ENCODE measurements at places on chromosomes 6 and 20.

DNA sequence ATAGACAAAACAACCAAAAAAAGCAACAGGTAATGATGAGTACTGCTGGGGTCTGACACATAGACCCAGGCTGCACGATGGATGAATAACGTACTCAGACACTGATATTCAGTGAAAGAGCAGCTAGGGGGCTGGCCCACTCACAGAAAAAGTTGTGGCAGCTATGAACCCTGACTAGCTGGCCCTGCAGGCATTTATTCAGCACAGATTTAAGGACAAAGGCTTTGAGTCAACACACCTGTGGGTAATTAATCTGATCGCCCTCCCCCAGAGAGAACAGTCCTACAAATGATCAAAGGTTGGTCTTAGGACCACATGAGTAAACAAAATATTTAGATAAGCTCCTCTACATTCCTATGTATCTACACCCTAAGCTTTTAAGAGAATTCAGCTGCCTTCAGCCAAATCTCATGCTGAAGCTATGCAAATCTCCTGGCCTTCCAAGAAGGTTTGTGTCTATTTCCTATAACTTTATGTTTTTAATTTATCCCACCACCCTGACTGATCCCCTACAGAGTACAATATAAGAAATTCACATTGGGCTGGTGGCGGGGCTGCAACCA lies 81.7 kb upstream of the NXT1 start:
- DNase-seq = no peak

DNA sequence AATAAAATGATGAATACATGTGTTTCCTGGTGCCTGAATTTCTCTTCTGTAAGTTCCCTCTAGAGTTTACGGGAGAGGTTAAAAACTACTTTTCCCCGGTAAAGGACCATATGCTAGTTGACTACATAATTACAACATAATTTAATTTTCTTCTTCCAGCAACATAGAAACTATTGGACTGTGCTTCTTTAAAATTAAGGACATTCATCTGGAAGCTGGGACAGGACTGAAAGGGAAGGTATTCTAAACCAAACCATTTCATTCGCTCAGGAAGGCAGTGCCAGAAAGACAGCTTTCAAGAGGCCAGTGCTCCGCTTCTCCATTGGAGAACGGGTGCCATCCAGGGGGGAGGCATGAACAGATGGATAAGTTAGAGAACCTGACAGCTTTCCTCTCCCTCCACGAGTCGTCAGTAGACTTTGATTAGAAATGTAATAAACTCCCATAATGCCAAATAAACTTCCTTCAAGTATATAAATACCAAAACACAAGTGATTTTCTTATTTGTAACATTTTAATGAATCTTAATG lies 458.0 kb upstream of the SOX4 start:
- DNase-seq = no peak

DNA sequence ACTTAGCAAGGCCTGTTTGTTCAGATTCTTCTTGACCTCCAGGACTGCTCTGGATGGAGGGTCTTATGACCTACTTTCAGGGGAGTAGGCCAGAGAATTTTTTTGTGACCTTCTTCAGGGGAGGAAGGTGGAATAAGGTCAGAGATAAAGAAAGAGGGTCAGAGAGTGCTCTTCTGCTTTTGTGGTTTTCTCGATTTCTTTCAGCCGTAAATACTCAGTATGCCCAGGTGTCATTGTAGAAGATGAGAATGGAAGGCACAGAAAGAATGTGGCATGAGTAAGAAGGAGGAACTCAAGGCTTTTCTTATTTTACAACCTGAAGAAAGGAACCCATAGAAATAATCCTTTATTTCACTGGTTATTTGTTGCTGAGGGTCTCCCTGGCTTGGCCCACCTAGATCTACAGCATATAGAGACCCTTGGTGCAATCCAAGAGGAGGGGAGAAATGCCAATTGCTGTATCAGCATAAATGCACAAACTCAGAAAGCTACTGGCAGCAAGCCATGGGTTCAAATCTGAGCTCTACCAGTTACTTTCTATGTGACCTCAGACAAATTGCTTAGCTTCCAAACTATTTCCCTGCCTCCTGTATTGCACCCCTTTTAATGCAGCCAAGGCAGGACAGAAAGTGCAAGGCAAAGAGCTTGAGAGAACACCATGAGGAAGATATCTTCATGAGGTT lies 68.0 kb downstream of the OLIG3 start:
- DNase-seq = no peak

DNA sequence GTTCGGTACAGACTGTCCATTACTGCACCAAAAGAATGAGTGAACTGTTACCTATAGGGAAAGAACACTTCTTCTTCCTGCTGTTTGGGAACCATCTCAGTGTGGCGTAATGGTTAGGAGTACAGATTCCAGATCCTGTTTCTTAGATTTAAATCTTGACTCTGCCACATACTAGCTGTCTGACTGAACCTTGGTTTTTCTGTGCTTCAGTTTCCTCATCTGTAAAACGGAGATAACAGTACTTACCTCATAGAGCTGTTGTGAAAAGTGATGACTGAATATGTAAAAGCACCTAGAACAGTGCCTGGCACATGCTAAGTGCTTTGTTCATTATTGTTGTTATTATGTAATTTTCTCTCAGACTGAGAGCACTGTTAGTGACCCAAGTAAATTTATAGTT lies 39.8 kb downstream of the STX11 start:
- DNase-seq = no peak

GRCh38 chr6:25196464-25196863 lies 82.7 kb upstream of the CARMIL1 start:
- no peak for DNase-seq

DNA sequence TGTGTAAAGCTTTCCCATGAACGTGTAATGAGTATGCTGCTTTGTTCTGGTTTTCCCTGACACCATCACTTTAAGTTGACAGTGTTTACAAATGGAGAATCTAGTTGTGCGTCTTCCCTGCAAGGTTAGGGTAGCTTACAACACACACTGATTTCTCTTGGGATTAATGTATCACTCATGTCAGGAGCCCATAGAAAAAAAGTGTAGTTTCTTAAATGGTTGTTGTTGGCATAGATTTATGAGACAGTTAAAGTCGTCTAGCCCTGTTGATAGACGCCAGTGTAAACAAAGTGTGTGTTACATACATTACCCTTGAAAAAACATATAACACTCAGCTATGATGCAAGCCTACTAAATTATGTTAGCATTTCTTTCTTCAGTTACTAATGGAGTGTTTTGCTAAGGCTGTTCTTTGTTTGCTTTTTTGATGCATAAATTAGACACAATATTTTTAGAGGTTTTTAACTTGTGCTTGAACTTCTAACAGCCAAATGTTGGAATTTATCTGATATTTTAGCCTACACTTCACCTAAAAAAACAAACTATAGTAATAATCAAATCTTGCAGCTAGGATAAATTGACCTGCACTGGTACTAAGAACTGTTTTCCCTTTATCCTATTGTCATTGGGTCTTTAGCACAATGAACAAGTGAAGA lies 88.6 kb downstream of the RNF217 start:
- no peak for DNase-seq

DNA sequence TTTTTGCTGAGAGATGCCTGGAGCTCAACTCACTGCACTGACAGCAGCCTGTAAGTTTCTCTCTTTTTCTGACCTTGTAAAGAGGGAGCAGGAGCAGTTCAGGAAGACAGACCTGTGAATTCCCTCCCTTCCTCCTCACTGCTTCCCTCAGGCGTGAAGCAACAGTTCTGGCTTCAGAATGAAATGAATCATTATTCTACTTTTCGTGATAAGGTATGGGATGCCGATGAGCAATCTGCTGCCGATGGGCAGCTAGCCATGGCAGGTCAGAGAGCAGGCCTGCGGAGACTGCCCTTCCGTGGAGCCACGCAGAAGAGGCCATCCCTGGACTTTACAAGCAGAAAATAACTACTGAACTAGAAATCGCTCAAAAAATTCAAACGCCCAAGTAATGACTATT lies 426.5 kb upstream of the RNF217 start:
- DNase-seq = no peak

- no peak for DNase-seq
Observed at GRCh38 chr6:28929887-28930620, 6.3 kb upstream of the TRIM27 start.
